Mesendoderm (in vitro differentiated cells): ENCODE measurements at places on chromosomes 5 and 9.
A peak's percentile ranks its signal among the peaks of the same experiment; 100 is the strongest.

DNA sequence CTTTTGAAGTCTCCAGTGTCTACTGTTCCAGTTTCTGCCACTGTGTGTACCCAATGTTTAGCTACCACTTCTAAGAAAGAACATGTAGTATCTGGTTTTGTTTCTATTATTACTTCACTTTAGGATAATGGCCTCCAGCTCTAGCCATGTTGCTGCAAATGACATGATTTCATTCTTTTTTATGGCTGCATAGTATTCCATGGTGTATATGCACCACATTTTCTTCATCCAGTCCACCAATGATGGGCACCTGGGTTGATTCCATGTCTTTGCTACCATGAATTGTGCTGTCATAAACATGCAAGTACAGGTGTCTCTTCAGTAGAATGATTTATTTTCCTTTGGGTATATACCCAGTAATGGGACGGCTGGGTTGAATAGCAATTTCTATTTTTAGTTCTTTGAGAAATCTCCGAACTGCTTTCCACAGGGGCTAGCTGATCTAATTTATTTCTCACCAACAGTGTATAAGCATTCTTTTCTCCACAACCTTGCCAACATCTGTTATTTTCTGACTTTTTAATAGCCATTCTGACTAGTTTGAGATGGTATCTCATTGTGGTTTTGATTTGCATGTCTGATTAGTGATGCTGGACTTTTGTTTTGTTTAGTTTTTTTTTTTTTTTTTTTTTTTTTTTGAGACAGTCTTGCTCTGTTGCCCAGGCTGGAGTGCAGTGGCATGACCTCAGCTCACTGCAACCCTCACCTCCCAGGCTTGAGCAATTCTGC lies 68.9 kb downstream of the WDR41 start:
- H3K27ac ChIP-seq, result no peak overlapping the region

DNA sequence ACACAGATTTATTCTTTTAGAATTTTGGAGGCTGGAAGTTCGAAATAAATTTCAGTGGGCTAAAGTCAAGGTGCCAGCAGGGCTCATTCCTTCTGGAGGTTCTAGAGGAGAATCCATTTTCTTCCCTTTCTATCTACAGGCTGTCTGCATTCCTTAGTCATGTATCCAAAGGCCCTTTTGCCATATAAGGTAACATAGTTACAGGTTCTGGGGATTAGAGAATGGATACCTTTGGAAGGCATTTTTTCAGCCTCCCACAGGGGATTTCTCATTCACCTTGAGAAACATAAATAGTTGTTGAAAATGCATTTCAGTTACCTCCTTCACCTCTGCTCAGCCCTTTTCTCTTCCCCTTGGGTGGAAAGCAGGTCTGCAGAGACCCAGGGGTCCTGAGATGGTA lies 280.0 kb upstream of the MAP3K1 start:
- peak; percentile 75 for DNase-seq
- H3K4me3 ChIP-seq, result no peak overlapping the region
- no peaks in the 10 kb centered on the region for H3K4me1 ChIP-seq
- H3K27ac ChIP-seq, result no peak overlapping the region

DNA sequence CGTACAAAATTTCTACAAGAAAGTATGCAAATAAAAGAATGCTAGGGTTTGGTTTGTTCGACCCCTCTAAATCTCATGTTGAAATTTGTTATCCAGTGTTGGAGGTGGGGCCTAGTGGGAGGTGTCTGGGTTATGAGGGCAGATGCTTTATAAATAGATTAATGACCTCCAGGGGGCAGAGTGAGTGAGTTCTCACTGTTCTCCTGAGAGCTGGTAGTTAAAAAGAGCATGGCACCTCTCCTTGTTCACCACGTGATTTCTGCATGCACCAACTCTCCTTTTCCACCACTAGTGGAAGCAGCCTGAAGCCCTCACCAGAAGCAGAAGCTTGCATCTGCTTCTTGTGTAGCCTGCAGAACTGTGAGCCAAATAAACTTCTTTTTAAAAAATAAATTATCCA lies 50.4 kb upstream of the FAM170A start:
- H3K27ac ChIP-seq, result no peak overlapping the region
- peaks cover 4% of the 10 kb centered on the region for H3K4me1 ChIP-seq
- peak; percentile 87 for DNase-seq
- no peak overlapping the region for H3K4me3 ChIP-seq
- no peaks in the 10 kb centered on the region for H3K36me3 ChIP-seq

- no peaks in the 10 kb centered on the region for H3K27me3 ChIP-seq
- H3K4me3 ChIP-seq, result no peak overlapping the region
- H3K27ac ChIP-seq, result no peak overlapping the region
These were observed 9.2 kb downstream of the SPINK4 start for GRCh38 chr9:33249087-33249658.

- no peak for DNase-seq
- H3K27ac ChIP-seq, result no peak overlapping the region
- no peaks in the 10 kb centered on the region for H3K4me1 ChIP-seq
- H3K27me3 ChIP-seq, result no peaks in the 10 kb centered on the region
- no peak overlapping the region for H3K4me3 ChIP-seq
These were observed 111.8 kb upstream of the ASTN2 start for GRCh38 chr9:117526674-117527073.

DNA sequence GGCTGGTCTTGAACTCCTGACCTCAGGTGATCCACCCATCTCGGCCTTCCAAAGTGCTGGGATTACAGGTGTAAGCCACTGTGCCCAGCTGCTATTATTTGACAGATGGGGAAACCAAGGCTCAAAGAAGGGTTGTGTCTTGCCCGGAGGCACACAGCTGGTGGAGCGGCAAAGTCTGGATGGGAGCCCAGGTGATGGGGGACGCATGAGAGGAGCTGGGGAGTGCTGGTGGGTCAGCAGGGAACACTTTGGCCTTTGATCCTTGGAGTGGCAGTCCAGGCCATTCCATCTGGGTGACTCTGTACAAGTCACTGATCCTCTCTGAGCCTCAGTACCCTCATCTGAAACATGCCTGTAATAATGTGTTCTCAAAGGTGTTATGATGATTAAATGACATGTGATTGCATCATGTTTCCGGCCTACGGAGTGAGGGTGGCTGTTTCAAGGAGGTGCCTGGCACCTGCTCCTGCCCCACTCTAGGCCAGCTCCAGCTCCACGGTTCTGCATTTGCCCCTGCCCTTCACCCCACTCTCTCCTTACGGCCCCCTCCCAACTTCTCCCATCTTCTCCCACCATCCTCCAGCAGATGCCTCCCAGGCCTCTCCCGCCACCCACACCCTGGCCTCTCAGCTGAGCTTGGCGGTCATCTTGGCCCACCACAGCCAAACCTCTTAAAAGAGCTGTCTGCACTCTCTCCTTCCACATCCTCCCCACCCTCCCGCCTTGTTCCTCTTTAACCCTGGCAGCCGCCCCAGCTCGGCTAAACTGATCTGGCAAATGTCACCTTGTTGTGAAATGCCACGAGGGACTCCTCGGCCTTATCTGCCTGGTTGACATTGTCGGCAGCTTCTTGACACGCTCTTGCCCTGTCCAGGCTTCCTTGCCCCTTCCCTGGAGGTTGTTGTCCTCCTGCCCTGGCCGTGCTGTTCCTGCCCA lies 5.5 kb upstream of the DBN1 start:
- no peaks in the 10 kb centered on the region for H3K27me3 ChIP-seq
- peaks cover 5% of the 10 kb centered on the region for H3K4me1 ChIP-seq
- H3K36me3 ChIP-seq, result peaks cover 6% of the 10 kb centered on the region
- H3K4me3 ChIP-seq, result no peak overlapping the region

DNA sequence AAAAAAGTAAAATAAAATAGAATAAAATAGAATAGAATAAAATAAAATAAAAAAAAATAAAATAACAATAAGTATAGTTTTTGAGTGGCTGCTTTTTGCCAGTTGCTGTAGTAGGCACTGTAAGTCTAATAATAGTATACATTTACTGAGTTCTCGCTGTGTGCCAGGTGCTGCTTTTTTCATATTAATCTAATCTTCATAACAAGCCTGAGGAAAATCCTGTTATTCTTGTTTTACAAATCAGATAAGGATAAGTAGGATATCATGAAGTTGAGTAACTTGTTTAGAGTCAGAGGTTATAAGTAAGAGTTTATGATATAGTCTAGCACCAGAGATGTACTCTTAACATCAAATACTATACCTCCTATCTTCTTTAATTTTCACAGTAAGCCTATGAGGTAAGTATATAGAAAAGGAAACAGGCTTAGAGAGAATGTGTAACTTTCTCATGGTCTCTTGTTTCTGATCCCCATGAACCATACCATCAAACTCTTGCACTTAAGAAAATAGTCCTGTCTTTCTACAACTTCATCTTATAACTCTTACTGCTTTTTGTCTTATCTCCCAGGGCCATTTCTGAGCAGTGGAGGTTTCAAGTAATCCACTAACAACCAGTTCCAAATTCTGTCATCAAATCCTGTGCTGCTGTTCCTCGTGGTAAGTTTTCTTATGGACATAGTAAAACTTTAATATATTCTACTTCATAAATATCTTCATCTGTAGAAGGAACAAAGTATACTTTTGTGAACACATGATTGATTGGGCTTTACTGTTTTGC lies 18.7 kb downstream of the RMI1 start:
- H3K4me3 ChIP-seq, result no peak overlapping the region
- H3K36me3 ChIP-seq, result no peaks in the 10 kb centered on the region
- no peaks in the 10 kb centered on the region for H3K27me3 ChIP-seq
- no peaks in the 10 kb centered on the region for H3K4me1 ChIP-seq
- DNase-seq, result no peak
- no peak overlapping the region for H3K27ac ChIP-seq

DNA sequence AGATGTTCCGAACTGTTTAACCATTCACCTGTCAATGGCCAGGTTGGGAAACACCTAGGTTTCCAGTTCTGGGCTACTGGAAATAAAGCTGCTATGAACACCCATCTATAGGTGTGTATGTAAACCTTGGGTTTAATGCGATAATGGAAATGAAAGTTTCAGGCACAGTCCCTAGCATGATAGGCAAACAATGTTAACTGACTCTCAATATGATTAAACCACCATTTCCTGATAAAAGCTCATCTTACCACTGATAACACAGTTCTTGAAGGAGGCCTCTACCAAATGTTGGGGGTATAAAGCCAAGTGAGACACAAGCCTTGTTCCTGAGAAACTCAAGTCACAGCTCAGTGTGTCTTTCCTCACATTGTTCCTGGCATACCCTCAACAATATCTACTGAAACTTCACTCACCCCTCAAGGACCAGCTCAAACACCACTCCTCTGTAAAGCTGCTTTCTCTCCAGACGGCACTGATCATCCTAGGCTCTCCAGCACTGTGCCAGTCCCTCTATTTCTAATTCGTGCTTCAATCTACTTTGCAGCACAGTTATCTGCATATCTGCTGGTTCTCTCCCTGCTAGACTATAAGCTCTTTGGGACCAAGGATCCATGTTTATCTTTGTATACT lies 15.8 kb downstream of the RAB14 start:
- H3K4me3 ChIP-seq, result no peak overlapping the region
- peaks cover 2% of the 10 kb centered on the region for H3K4me1 ChIP-seq
- peak; percentile 73 for DNase-seq
- no peaks in the 10 kb centered on the region for H3K36me3 ChIP-seq
- no peaks in the 10 kb centered on the region for H3K27me3 ChIP-seq

DNA sequence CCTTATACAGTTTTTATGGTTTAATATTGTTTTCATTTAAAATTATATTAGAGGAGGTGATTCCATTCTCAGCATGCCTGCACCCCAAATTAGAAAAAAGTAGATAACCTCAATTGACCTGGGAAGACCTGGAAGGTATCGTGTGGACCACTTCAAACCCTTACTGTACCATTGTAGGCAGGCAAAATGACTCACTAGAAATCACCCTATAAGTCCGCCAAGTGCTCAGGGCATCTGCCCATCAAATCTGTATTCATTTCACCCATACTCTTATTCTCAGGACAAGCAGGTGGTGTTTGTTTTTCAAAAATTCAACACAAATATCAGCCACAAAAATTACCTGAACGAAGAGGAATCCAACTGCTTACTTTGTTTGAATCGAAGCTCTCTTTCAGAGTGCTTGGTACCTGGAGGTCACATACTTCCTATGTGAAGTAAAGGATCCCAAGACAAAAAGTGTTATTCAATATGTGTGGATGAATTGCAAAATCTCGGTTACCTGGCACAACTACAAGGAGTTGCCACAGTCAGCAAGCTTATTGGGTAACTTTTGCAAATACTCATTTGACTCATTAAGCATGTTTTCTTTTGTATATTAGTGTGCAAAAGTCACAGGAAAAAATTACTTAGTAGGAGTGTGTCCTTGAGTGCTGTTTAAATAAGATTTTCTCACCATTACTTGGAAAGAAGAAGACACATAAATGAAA lies 216.2 kb downstream of the ENC1 start:
- H3K27ac ChIP-seq, result no peak overlapping the region
- no peaks in the 10 kb centered on the region for H3K36me3 ChIP-seq

GRCh38 chr5:85931220-85931619 lies 686.5 kb upstream of the COX7C start:
- no peak overlapping the region for H3K27ac ChIP-seq
- no peak for DNase-seq
- no peak overlapping the region for H3K4me3 ChIP-seq
- H3K4me1 ChIP-seq, result no peaks in the 10 kb centered on the region

- DNase-seq, result no peak
- no peaks in the 10 kb centered on the region for H3K36me3 ChIP-seq
- H3K27me3 ChIP-seq, result no peaks in the 10 kb centered on the region
- H3K4me1 ChIP-seq, result no peaks in the 10 kb centered on the region
These were observed 63.9 kb downstream of the UNC13B start for GRCh38 chr9:35225677-35226076.

- no peak overlapping the region for H3K4me3 ChIP-seq
- H3K36me3 ChIP-seq, result no peaks in the 10 kb centered on the region
- no peak for DNase-seq
- no peaks in the 10 kb centered on the region for H3K4me1 ChIP-seq
These were observed 192.8 kb downstream of the ACTL7B start for GRCh38 chr9:108662956-108663355.

GRCh38 chr5:97909541-97909940 lies 726.5 kb upstream of the RIOK2 start:
- no peaks in the 10 kb centered on the region for H3K36me3 ChIP-seq
- H3K4me3 ChIP-seq, result no peak overlapping the region
- no peaks in the 10 kb centered on the region for H3K4me1 ChIP-seq
- H3K27me3 ChIP-seq, result no peaks in the 10 kb centered on the region
- no peak overlapping the region for H3K27ac ChIP-seq

DNA sequence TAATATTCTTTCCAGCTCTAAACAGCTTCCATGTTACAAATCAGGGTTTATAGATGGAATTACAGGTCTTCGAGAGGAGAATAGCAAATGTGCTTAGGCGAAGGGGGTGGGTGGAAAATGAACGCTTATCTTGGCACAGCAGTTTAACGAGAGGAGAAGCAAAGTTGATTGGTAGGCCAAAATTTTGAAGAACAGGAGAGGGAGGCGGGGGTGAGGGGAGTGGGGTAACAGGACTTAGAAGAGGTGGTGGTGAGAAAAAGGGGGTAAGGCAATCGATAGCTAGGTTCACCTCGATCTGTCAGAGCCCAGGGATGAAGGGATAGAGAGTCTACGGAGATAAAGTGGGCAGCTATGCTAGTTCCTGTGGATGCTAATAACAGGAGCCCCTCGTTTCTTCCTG lies 764 bp downstream of the ANKRA2 start:
- DNase-seq, result peak; percentile 2
- H3K27ac ChIP-seq, result no peak overlapping the region
- no peaks in the 10 kb centered on the region for H3K27me3 ChIP-seq
- peak overlapping the region; percentile 81 for H3K4me3 ChIP-seq
